ENCODE measurements at places on chromosomes 11 and 22. TPM values are rescaled to one million over a fixed set of nuclear protein-coding genes. Genes with fewer than 3 reads are reported as not detected.

GRCh38 chr11:123302751-123303195 is 107.7 kb upstream of the CLMP start:
- DNase-seq, result no peak

MUC2 gene
- 0.04 TPM for polyA plus RNA-seq

DNA sequence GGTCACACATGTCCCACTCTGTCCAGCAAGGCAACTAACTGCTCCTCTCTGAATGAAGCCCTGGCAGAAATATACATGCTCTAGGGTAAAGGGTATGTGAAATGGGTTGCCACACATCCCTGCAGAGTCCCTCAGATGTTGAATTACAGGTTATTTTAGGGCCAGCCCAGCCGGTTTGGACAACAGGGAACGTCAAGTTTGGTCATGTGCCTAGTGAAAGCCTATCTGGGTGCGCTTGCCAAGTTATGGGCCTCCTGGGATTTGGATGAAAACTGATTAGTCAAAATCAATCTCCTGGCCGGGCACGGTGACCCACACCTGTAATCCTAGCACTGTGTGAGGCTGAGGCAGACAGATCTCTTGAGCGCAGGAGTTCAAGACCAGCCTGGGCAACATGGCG is 10.4 kb downstream of the AP1B1 start:
- no peak for DNase-seq

MAJIN gene
- polyA plus RNA-seq, result 0.80 TPM

RAB36 gene
- 16.1 TPM for polyA plus RNA-seq

BAIAP2L2 gene
- polyA plus RNA-seq, result 5.0 TPM

- DNase-seq, result no peak
Measured at GRCh38 chr11:35751664-35752061, 89.1 kb downstream of the TRIM44 start.

SCUBE2 gene
- polyA plus RNA-seq, result 7.7 TPM

DNA sequence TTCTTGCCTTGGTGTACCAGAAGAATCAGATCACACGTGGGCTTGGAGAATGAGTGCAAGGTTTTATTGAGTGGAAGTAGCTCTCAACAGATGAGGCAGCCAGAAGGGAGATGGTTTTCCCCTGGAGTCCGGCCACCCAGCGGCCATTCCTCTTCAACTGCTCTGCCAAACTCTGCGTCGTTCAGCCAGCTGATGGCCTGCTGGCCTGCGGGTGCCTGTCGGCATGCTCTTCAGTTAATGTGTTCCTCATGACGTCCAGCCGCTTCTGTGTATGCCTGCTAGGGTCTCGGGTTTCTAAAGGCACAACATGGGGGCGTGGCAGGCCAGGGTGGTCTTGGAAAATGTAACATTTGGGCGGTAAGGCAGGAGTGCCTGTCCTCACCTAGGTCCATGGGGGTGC is 487.9 kb upstream of the LRRC4C start:
- DNase-seq, result no peak

DNA sequence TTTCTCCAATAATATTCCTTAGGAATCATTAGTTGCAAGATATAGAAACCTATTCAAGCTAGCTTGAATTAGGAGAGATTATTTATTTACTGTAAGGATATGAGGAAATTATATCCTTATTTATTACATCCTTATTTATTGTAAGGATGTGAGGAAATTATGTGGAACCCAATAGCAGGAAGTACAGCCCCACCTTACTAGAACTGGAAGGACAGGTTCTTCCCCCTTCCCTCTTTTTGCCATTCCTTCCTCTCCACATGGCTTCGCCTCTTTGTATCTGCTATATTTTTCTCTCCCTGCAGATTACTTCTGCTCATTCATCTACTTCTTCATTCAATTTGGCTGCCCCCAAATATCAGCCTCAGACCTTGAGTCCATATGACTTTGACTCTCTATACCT is 49.5 kb upstream of the B3GNT6 start:
- DNase-seq, result no peak

DNA sequence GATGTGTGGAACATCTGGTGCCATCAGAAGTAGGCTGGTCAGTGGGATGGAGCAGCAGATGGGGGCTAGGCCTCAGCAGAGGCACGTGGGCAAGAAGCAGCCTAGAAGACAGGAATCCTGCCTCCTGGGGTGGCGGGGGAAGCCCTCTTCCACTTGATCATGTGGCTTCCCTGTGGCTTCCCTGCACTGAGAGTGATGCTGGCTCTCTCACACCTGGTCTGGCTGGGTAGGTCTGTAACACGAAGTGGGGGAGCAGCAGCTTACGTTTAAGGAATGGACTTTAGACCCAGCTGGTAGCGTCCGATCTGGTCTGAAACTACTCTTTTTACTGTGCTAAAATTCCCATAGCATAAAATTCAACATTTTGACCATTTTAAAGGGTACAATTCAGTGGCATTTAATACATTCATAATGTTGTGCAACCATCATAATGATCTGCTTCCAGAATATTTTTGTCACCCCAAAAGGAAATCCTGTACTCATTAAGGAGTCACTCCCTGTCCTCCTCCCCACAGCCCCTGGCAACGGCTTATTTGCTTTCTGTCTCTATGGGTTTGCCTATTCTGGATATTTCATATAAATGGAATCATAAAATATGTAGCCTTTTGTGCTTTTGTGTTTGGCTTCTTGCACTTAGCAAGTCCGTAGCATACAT is 21.7 kb downstream of the PTPN5 start:
- no peak for DNase-seq

Measured in right renal pelvis (tissue), 4 donors.